ENCODE measurements at places on chromosomes 3 and 15.

DNA sequence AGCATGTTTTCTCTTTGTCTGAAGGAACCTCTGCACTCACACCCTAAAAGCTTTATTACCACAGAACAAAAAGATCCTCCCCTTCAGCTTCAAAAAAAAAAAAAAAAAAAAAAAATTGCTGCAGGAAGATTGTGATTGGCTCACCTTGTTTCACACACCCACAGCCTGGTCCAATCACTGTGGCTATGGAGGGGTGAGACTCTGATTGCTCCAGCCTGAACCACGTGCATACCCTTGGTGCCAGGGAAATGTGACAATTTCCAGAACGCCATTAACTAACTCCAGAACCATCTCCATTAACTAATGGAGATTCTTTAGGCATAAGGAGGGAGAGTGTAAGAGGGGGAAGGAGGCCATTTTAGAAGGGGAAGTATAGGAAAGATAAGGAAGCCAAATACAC lies 106.5 kb upstream of the CRBN start:
- DNase-seq: no peak

GRCh38 chr15:52735231-52736089 lies 54.7 kb downstream of the ONECUT1 start:
- peak; percentile 65 for DNase-seq

DNA sequence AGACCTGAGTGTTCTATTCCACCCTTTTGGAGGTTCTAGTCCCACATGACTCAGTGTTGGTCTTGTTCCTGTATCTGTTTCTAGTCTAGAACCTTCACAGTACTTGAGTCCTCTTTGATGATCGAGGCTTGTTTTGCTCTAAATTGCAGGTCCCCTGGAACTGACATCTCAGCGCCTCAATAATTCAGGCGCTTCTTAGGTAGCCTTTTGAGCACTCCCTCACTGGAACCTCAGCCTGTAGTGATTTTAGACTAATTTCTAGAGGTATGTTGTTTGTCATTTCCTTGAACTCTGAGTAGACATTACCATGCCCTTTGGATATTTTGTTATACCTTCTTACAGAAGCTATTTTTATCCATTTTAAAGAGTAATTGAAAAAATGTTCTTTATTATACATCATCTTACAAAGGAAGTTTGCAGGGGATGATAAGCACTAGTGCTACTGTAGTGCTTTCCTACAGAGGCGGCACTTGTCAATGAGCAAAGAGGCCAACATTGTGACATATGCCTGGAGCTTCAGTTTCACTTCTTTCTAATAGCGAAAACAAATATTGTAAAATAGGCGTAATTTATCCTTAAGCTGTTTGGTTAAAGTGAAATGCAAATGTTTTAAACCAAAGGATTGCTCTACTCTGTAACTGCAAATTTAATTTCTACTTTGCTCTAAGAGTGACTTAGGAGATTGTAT lies 75.7 kb downstream of the EFL1 start:
- DNase-seq: peak; percentile 36

- no peak for DNase-seq
Observed at GRCh38 chr3:146117406-146118285, 43.3 kb downstream of the PLOD2 start.

DNA sequence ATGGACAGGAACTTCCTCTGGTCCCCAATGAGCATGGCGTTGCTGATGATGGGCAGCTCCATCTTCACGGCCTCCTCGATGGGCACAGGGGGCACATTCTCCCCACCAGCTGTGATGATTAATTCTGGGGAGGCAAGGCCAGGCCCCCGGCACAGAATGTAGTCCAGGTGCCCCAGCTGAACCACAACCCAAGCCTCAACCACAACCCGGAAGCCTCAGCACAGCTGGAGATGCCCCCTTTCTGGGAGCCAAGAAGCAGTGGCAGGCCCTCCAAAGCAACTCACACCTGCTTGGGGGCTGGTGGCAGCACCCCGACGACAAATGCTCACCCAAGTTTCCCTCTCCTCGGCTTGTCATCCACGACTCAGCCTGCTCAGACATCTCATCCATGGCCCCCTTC lies 25.2 kb downstream of the IDH3A start:
- no peak for DNase-seq

GRCh38 chr15:49902685-49903501 lies 216.1 kb downstream of the ATP8B4 start:
- no peak for DNase-seq

DNA sequence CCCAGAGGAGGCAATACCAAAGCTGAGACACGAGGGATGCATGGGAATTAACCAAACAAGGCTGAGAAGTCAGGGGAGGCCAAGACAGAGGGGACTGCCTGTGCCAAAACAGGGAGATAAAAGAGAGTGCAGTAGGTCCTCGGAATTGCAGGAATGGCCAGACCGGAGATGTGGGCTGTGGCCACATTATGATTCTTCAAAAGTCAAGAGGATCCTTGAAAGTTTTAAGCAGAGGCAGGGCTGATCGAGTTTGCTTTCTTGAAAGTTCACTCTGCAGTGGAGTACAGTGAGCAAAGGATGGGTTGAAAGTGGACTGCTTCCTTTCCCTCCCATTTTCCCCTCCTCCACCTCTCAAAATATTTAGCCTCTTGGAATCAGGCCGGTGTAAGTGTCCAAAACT lies 73.9 kb upstream of the ADAMTS9 start:
- DNase-seq: no peak

DNA sequence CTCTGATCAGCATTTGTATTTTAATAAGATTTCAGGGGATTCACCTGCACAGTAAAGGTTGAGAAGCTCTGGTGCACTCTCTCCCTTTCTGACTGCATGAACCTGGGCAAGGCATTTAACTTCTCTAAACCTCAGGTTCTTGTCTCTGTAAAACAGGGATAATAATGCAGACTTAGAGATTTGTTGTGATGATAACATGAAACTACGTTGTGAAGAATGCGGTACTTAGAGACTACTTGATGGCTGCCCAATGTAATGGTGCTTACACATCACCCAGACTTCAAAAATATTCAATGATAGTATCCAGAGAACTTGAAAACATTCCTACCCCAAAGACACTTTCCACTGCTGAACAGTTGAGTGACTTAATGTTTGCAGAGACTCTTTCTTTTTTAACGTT lies 19.8 kb upstream of the TNFSF10 start:
- DNase-seq: no peak

GRCh38 chr3:43620831-43621655 lies 768 bp downstream of the ANO10 start:
- peak; percentile 13 for DNase-seq

GRCh38 chr3:57444469-57444868 lies 99.7 kb downstream of the DNAH12 start:
- DNase-seq: no peak

DNA sequence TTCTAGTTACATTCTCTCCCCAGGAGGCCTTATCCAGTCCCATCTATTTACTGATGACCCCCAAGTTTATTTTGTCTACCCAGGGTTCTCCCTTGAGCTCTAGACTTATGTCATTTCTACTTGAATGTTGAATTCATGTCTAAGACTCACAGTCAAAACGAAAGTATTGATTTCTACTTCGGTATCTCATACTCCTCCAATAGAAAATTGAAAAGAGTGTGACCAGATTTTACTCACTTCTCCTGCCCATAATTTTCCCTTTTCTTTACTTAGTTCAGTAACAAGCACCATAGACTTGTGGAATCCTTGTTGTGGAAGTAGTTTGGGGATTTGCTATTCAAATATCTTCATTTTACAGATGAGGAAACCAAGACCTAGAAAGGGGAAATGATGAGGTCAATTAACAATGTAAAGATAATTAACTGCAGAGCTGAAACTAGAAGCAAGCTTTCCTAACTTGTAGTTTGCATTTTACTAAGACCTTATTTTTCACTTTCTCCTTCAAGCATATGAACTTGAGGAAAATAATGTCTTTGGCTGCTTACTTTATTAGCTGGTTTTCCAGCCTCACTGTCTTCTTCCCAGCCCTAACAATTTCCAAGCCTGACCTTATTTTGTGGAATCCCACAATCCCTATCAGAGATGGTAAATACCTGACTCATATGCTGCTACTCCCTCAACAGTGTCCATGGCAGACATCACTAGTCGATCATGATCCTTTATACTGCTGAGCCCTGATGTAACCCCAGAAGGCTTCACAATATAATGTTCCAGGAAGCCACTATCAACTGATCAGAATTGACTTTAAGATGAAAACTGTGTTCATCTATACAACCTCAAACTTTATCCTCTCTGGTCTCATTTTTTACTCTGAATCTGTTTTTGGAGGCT lies 123.9 kb upstream of the AGBL1 start:
- peak; percentile 17 for DNase-seq

DNA sequence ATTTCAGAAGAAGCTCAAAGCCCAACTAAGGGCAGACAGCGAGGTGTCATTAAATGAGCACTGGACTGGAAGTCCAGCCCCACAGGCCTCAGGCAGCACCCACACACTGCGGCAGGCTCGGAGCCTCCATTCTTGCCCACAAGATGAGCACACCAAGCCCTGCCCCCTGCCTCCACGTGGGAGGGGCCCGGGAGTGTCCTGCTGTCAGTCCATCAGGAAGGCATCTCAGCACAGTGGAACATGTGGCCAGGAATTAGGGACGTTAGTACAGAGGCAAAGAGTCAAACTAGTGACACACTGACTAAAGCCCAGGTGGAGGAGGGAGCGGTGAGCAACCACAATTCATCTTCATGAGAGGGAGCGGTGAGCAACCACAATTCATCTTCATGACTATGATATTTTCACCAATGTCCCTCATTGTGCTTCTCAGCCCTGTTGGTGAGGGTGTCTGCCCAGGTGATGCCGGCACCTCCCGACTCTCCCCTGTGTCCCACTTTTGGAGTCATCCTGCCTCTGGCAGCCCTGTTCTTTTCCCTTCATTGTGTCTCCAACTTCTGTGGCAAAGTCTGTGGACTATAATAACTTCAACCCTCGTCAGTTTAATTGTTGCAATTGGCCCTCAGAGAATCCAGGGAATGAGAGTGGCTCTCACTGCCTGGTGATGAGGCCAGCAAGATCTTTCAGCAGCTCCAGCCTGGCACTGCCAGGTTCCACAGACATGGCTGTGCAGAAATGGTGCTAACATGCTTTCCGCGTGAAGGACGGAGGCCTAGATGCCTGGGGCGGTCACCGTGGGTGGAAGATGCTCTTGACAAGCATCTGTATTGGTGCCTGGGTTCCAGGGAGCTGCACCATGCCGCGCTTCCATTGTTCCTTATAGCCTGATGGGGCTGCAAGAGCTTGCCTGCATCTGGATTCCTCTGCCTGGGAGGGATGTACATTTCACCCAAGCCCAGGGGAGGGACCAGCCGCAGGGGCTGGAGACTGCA lies 23.1 kb upstream of the SKOR1 start:
- DNase-seq: no peak

DNA sequence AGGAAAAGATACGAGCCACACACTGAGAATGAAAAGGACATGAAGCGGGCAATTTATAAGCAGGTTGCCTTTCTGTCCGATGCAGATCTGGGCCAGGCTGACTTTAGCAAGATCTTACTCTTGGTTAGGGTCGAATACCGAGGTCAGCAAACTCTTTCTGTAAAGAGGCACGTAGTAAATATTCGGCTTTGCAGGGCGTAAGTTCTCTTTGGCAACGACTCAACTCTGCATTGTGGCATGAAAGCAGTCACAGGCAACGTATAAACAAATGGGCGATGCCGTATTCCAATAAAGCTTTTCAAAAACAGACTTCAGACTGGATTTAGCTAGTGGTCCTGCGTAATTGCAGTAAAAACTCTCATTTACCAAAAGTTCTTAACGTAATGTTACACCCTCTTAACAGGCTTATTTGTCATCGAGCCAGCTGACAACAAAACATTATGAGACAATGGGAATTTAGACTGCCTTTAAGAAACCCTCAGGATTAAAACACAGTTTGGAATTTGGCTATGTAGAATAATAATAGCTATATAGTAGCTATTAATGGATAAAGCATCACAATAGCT lies 13.1 kb upstream of the RPL35A start:
- no peak for DNase-seq

- DNase-seq: no peak
Observed at GRCh38 chr3:174325171-174325570, 534.0 kb upstream of the NAALADL2 start.

GRCh38 chr15:55194256-55194655 lies 2.5 kb downstream of the RSL24D1 start:
- no peak for DNase-seq

DNA sequence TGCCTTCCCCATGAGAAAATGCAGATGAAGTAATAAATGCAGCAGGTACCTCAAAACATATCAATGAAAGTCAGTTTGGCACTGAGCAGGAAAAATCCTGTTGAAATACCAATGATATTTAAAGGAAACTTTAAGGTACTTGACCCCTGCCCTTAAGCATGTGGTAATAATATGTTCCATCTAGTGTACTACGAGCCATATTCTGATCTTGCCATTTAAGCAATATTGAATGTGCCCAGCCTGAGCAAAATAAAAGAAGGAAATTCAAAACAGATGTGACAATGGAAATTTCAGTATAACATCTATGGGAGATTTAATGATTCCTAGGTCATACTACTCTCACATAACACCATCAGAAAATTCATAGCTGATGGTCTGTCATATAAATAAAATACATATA lies 191.8 kb upstream of the CGNL1 start:
- no peak for DNase-seq

DNA sequence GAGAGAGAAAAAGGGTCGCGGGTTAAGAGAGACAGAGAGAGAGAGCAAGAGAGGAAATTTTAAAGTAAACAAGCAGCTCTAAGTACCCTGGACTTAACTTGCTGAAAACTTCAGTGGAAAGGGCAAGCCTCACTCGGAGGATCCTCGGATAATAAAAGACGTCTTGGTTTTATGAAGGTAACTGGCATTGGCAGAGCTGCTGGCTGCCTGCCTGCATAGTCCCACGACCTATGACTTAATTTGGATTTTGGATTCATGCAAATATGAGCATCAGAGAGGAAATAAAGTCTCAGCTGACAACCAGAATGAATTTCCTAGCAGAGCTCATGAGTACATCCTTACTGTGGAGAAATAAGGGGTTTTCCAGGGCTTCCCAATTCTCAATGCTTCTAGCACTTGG lies 95.1 kb upstream of the PDZRN3 start:
- DNase-seq: no peak

- DNase-seq: no peak
Observed at GRCh38 chr3:178283561-178283960, 252.7 kb upstream of the KCNMB2 start.

DNA sequence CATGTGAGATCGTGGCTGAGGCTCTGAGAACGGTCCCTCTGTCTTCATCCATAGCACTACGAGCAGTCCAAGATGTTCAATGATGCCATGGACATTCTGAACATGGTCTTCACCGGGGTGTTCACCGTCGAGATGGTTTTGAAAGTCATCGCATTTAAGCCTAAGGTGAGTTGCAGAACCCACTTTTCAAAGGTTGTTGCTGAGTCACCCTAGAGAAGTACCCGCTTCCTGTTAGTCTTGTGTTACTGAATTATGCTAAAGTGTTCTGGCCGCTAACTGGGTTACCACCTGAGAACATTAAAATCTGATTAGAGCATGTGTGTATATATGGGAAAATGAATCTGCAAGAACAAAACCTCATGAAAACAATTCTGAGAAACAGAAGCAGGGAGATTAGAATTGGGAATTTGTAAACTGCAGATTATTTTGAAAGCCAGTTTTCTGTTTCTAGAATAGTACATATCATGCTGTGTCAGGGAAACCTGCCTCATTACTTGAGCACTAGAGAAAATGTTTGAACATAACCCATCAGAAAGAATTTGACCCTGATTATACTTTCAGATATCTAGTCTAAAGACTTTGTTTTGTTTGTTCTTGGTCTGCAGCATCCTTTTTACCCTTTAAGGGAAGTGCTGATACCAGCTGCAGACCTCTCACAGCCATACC lies 92.6 kb downstream of the CHDH start:
- DNase-seq: peak; percentile 52
